Body of pancreas (tissue), 4 donors: ENCODE measurements at places on chromosomes 5 and 9.

- no peak overlapping the region for H3K27ac ChIP-seq
- H3K27me3 ChIP-seq: no peaks in the 10 kb centered on the region
- peaks cover 12% of the 10 kb centered on the region for H3K36me3 ChIP-seq
- H3K4me1 ChIP-seq: no peaks in the 10 kb centered on the region
Observed at GRCh38 chr9:123080444-123080843, 47.0 kb downstream of the GPR21 start.

DNA sequence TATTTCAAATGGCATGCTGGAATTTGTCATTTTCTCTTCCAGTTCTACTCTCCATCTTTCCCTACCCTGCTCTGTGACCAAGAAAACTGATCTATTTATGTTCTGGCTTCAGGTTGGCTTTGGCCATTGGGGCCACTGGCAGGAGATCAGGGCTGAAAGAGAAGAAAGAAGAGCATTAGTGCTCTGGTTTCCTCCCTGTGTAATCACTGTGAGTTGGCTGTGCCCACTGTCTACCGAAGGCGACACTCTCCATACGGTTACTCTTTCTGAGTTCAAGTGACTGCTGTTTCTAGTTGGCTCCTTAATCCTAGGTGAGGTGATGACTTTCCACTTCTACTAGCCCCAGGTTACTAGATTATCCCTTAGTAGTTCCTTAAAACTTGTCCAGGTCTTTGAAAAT lies 372.6 kb downstream of the PRELID2 start:
- peaks cover 37% of the 10 kb centered on the region for H3K4me1 ChIP-seq
- DNase-seq: no peak
- H3K4me3 ChIP-seq: no peak overlapping the region
- no peaks in the 10 kb centered on the region for H3K36me3 ChIP-seq
- no peaks in the 10 kb centered on the region for H3K27me3 ChIP-seq

GRCh38 chr5:124806373-124807077 lies 60.1 kb upstream of the ZNF608 start:
- no peak overlapping the region for H3K27ac ChIP-seq
- no peaks in the 10 kb centered on the region for H3K36me3 ChIP-seq
- no peaks in the 10 kb centered on the region for H3K27me3 ChIP-seq
- DNase-seq: peak; percentile 94
- peaks cover 7% of the 10 kb centered on the region for H3K4me1 ChIP-seq

DNA sequence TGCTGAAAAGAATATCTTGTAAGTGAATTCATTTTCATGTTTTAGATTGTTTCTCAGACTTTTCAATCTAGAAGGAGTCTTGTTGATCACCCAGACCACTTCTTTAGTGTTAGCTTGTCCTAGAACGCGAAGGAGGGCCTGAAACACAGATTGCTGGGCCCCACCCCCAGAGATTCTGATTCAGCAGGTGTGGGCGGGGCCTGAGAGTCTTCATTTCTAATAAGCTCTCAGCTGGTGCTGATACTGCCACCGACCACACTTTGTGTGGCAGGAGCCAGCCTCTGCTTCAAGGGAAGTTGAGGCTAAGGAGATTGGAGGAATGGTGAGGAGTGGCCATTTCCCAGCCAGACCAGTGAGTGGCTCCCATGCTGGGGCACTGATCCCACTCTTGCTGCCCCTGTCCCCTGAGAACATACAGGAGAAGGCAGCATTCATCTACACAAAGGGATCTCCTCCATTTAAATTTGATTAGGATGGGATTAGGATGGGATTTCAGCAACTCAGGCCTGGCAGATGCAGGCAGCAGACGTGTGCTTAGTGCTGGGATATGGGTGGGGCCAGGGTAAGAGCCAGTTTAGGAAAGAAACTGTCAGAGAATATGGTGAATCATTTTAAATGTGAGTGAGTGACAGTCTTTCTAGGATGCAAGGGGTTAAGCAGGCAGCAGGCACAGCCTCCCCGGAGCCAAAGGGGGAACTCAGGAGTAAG lies 35.9 kb downstream of the ZNF618 start:
- peak overlapping the region; percentile 92 for H3K27ac ChIP-seq
- H3K36me3 ChIP-seq: no peaks in the 10 kb centered on the region
- DNase-seq: no peak
- H3K4me1 ChIP-seq: peaks cover 63% of the 10 kb centered on the region
- no peak overlapping the region for H3K4me3 ChIP-seq

- H3K4me3 ChIP-seq: no peak overlapping the region
- no peaks in the 10 kb centered on the region for H3K36me3 ChIP-seq
- no peaks in the 10 kb centered on the region for H3K27me3 ChIP-seq
- H3K4me1 ChIP-seq: no peaks in the 10 kb centered on the region
- DNase-seq: no peak
- H3K27ac ChIP-seq: no peak overlapping the region
Observed at GRCh38 chr9:92381775-92382174, 22.6 kb downstream of the OGN start.

DNA sequence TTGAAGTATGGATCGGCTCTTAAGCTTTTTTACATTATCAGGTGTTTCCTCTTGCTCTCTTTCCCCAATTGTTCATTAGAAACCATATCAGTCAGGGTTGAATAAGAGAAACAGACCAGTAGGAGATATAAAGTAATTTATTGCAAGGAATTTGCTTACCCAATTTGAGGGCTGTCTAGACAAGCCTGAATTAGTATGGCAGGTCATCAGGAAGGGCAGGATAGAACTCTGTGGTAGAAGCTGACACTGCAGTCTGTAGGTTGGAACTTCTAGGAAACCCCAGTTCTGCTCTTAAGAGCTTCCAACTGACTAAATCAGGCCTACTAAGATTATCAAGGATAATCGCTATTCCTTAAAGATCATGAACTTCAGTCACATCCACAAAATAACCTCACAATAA lies 24.3 kb downstream of the ISOC1 start:
- DNase-seq: no peak
- H3K4me1 ChIP-seq: no peaks in the 10 kb centered on the region
- no peaks in the 10 kb centered on the region for H3K27me3 ChIP-seq
- H3K4me3 ChIP-seq: no peak overlapping the region
- H3K27ac ChIP-seq: no peak overlapping the region
